NCI-H226 (cell line): ENCODE measurements at places on chromosomes 4 and X.

DNA sequence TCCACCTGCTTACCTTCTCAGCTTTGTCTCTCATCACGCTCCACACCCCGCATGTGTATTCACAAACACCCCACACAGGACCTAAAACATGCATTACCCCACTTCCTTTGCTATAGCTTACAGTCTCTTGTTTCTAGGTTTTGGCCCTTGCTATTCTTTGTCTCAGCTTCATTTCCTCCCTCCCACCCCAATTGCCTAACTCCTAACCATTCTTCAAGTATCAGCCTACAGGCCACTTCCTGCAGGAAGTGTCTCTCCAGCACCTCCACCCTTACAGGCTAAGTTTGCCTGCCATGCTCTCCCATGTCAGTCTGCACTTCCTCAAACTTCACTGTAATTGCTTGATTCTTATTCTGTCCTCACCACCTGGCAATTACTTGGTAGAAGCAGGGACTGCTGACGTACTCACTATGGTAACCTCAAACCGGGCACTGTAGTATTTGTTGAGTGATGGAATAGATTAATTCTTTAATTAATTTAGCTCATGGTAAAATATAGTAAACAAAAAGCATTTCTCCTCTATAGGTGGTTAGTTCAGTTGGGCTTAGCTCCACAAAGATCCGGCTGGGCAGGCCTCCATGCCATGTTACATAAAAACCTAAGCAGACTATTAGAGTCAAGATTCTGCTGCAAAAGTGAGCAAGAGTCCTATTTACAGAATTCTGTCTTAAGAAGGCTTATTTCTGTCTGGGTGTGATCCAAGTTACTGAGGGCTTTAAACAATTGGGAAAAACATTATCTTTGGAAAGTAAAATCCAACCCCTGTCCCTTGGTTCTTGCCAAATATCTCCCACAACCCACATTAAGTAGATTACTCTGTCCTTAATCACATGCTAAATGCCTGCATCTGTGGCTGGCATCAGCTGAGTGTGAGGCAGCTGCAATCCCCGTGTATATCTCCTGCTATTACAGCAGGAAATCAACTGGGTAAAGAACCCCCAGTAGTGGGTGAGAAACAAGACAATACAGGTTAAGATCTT lies 124.7 kb upstream of the CPEB2 start:
- peak; percentile 23 for DNase-seq

- DNase-seq = no peak
Observed at GRCh38 chr4:93317057-93317456, 511.5 kb upstream of the ATOH1 start.

DNA sequence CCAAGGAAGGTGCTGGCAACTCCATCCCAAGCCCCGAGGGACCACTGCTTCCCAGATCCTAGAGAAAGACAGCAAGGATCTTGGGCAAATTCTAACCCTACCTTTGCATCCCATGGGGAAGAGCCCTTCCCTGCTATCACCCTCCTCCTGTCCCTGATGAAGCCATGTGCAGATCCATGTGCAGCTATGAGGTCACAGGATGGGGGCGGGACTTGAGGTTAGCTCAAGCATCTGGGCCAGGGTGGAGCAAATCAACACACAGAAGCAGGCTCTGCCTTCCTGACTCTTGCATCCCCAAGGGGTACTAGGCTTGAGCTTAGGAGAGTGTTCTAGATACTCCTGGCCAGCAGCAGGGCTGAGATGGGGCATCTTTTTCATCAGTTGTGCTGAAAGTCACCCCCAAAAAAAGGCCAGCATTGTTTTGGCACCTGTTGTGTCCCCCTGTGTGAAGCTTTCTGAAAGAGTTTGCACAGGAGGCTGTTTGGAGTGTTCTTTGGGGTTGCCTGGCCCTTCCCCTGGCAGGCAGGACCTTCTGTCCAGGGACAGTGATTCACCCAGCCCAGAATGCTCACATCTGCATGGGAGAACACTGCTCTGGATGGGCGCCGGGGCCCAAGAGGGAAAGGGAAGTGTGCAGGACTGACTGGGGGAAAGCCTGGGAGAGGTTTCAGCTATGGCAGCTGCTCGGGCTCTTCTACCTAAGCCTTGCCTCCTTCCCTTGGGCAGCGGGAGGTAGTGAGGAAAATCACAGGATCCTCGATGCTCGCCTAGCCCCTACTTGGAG lies 50.8 kb downstream of the PRPS1 start:
- DNase-seq = peak; percentile 43

- no peak for DNase-seq
Observed at GRCh38 chr4:11232015-11232414, 196.7 kb downstream of the HS3ST1 start.

- DNase-seq = no peak
Observed at GRCh38 chr4:107018344-107018735, 17.8 kb downstream of the DKK2 start.

DNA sequence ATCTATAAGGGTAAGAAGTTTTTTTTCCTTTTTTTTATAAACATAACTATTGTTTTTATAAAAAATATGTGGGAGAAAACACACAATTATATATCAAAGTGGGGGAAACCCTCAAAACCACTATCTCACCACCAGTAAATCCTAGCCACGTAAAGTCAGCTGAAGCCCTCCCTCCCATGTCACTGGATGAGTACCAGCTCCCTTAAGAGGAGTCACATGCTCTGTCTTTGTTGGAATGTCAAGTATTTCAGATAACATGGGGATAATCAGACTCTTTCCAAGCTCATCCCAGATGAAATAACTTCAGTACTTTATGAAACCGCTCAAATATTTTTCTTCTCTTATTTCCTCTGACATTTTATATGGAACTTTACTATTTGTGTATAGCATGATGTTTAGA lies 2.4 kb downstream of the MYOZ2 start:
- DNase-seq = peak; percentile 68

- no peak for DNase-seq
Observed at GRCh38 chr4:5709207-5709575, 832 bp upstream of the EVC2 start.

DNA sequence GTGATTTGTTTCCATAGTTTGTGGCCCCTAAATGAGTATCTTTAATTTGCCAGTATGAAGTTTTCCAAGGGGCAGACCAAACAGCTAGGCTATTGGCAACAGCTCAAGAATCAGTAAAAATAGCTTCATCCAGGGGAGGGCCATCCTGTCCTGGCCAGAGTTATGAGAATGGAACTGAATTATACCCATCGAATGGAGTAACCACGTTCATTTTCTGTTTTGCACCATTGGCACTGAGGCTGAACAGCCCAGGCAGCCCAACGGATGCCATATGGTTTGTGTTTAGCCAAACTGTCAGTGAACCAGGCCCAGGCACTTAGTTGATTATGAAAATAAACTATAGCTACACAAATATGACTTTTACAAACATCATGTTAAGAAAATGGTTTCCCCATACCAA lies 17.7 kb upstream of the ASB5 start:
- no peak for DNase-seq

DNA sequence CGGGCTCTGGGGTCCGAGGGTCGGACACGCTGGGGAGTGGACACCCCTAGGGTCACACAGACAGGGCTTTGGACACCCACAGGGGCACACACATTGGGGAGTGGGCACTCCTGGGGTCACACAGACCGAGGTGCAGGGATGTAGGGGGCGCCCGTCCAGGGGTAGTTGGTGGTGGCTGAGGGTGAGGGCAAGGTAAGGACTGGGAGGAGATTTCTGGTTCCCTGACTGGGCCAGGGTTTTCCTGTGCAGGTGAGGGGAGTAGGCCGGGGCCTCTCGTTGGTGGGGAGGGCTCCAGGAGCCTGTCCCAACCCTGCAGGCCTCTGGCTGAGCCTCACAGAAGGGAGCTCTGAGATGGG lies 21.9 kb upstream of the WDR45 start:
- no peak for DNase-seq

GRCh38 chrX:101430457-101431078 lies 22.5 kb downstream of the HNRNPH2 start:
- DNase-seq = no peak
